HCT116 (cell line): ENCODE measurements at places on chromosomes 4 and X. TPM values are rescaled to one million over a fixed set of nuclear protein-coding genes. Genes with fewer than 3 reads are reported as not detected.

- no peak for DNase-seq
These were observed 322.9 kb downstream of the RAPGEF2 start for GRCh38 chr4:159425737-159426305.

GRCh38 chr4:16617435-16617834, 281.0 kb downstream of the LDB2 start:
- DNase-seq = no peak

NLRP2B gene
- not detected for total RNA-seq

XAGE2 gene
- not detected for total RNA-seq

LRAT gene
- 3.8 TPM for total RNA-seq

C4orf17 gene
- not detected for total RNA-seq
